Colonic mucosa (tissue), 4 donors: ENCODE measurements at places on chromosomes 2 and 18. TPM values are rescaled to one million over a fixed set of nuclear protein-coding genes. Genes with fewer than 3 reads are reported as not detected.

- no peak for DNase-seq
Measured at GRCh38 chr2:222423186-222423585, 1.2 kb upstream of the SGPP2 start.

GRCh38 chr2:121232626-121233265, 52.3 kb downstream of the TFCP2L1 start:
- DNase-seq, result no peak

GRCh38 chr2:231353469-231353868, 42.0 kb upstream of the B3GNT7 start:
- DNase-seq, result no peak

- no peak for DNase-seq
Measured at GRCh38 chr2:6081955-6082624, 389.9 kb downstream of the SOX11 start.

- no peak for DNase-seq
Measured at GRCh38 chr2:66508484-66509071, 73.7 kb downstream of the MEIS1 start.

GRCh38 chr2:167509586-167509985, 621.3 kb downstream of the XIRP2 start:
- no peak for DNase-seq

DNA sequence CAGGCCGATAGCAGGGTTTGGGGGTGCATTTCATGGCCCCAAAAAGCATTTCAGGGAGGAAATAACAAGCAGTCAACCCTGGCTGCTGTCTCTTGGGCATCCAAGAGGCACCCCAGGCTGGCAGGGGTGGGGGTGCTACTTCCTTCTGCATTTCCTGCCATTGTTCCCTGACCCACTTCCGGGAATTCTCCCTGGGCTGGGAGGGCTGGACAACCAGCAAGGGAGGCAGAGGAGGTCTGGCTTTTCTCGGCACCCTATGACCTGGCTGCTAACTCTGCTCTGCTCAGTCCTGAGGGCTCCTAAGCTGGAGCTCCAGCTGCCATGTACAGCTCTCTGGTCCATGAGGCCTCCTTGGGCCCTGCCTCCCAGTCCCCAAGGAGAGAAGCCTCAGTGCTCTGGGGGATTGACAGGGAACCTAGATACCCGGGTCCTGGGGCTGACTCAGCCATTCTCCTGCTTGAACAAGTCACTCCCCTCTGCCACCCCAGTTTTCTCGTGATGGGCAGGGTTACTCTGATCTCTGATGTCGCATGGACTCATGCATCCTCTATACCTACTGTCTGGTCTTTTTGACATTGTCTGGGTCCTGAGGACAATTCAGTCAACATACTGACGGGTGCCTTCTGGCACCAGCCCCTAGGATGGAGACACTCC, 47.2 kb downstream of the DYSF start:
- DNase-seq, result no peak

DNA sequence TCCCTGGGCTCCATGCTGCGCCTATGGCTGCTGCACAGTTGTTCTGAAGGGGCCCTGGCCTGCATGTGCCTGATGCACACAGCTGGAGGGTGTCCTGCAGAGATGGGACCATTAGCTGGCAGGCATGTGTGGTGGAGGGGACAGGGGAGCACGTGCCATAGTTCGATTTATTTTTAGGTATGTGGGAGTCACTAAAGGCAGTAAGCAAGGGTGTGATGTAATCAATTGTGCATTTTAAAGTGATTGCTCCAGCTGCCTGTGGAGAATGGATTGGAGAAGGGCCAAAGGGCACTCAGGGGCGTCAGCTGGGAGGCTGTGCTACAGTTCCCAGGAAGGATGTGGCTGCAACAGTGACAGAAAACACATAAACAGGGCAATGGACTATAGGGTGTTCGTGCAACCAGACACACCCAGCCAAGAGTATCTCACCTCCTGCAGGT, 205.1 kb downstream of the ARL4C start:
- peak; percentile 46 for DNase-seq

DNA sequence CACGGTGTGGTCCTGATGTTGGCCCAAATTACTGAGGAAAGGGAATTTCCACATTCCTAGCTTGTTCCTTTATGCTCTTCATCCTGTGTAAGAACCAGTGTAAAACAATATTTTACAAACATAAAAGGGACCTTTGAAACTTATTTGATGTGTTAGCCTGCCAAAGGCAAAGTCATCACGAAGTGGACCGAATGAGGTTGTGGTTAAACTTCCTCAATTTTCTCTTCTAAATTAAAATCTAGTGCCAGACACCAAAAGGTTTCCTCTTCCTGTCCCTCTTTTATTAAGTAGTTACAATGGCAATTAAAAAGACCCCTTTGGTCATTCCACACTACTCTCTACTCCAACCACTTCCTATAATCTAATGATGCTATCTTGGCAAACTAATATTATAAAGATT, 279.8 kb downstream of the AFF3 start:
- no peak for DNase-seq

- no peak for DNase-seq
Measured at GRCh38 chr2:238128061-238128440, 10.4 kb upstream of the KLHL30 start.

DNA sequence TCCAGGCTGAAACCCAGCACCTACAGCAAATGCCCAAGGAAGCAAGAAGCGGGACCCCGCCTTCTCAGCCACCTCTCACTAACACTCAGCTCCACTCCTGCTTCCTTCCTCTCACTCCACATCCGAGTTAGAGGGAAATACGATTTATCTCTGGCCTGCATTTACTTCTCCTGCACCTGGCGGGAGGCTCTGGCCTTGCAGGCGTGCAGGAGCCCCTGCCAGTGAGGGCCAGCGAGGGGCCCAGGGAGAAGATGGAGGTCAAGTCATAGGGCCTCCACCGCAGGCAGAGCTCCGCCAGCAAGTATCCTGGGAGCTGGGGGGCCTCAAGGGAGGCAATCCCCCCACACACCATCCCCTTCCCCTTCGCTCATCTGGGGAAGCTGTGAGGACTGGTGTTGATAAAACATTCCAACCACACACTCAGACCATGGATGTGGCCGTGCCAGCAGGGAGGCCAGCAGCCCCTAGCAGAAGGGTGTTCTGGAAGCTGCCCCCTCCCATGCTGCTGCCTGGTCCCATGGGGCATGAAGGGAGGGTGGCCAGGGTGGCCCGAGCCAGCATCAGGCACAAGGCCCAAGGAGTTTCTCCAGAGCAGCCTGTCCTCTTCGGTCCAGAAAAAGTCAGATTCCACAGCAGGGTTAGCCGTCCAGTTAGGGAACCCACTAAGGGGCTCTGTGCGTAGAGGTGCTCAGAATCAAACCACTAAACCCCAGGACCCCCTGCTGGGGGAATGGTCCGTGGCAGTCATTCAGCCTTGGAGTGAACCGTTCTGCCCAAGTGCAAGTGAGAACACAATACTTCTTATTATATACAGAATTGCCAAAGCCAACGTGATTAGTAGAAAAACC, 91.2 kb downstream of the HDAC4 start:
- DNase-seq, result no peak

PAIP2B gene
- 7.1 TPM for total RNA-seq

TLK1 gene
- 69.5 TPM for total RNA-seq

ASPRV1 gene
- total RNA-seq, result 0.82 TPM
